ENCODE measurements at places on chromosomes 5 and 9.

- no peak for DNase-seq
Observed at GRCh38 chr9:7592321-7593316, 207.0 kb downstream of the DMAC1 start.

- DNase-seq = no peak
Observed at GRCh38 chr5:176784218-176785165, 25.9 kb upstream of the UNC5A start.

GRCh38 chr5:75616371-75616881 lies 5.2 kb downstream of the ANKDD1B start:
- DNase-seq = no peak

DNA sequence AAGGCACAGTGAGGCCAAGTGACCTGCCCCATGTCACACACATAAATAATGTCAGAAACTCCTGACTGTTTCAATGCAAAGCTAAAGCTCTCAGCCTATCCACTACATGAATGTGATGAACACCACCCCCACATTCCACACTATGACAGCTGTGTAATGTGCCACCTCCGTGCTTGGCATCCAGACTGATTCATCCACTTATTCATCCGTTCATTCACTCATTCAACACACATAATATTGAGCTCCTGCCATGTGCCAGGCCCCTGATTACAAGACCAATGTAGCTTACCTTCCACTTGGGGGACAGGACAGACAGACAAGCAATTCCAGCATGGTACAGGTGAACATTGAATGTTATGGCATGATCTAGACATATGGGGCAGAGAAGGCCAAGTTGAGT lies 46.2 kb upstream of the FABP6 start:
- DNase-seq = no peak

- no peak for DNase-seq
Observed at GRCh38 chr9:120891884-120892747, 15.1 kb upstream of the PHF19 start.

- no peak for DNase-seq
Observed at GRCh38 chr9:92295827-92296258, 2.3 kb upstream of the IARS1 start.

All from heart left ventricle (tissue), 16 donors.